Sciatic nerve (tissue), 2 donors: ENCODE measurements at places on chromosomes 4 and X. TPM values are rescaled to one million over a fixed set of nuclear protein-coding genes. Genes with fewer than 3 reads are reported as not detected.

XIAP gene
- 62.0 TPM for total RNA-seq

SOX3 gene
- total RNA-seq = not detected

JADE1 gene
- total RNA-seq = 25.2 TPM

AMOT gene
- total RNA-seq = 38.2 TPM

PROM1 gene
- 0.40 TPM for total RNA-seq

EDNRA gene
- total RNA-seq = 22.8 TPM

GPC3 gene
- 84.2 TPM for total RNA-seq

SPIN2B gene
- 16.4 TPM for total RNA-seq

BTK gene
- total RNA-seq = 9.7 TPM

SORBS2 gene
- 101 TPM for total RNA-seq

AKAP4 gene
- not detected for total RNA-seq

NEUROG2 gene
- total RNA-seq = not detected

- no peak for DNase-seq
These were observed 311.7 kb upstream of the HTR2C start for GRCh38 chrX:114272096-114272686.

GRCh38 chrX:13742397-13743176 is 8.0 kb downstream of the OFD1 start:
- no peak for DNase-seq

DNA sequence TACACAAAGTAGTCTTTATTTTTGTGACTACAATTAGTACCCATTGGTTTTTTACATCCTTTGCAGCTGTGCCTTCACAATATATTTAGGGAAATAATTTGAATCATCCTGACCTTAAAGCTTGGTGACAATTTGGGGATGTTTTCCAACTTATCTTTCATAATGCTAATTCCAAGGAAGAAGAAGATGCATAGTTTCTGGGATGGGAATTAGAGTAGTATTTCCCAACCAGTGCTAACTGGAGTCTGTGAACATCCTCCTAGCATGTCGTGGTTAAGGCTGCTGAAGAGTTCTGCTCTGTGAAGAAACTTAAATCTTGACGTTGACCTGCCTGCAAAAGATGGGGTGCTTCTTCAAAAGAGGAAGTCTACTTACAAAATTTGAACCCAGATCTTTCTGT is 173.5 kb downstream of the ANK2 start:
- no peak for DNase-seq

DNA sequence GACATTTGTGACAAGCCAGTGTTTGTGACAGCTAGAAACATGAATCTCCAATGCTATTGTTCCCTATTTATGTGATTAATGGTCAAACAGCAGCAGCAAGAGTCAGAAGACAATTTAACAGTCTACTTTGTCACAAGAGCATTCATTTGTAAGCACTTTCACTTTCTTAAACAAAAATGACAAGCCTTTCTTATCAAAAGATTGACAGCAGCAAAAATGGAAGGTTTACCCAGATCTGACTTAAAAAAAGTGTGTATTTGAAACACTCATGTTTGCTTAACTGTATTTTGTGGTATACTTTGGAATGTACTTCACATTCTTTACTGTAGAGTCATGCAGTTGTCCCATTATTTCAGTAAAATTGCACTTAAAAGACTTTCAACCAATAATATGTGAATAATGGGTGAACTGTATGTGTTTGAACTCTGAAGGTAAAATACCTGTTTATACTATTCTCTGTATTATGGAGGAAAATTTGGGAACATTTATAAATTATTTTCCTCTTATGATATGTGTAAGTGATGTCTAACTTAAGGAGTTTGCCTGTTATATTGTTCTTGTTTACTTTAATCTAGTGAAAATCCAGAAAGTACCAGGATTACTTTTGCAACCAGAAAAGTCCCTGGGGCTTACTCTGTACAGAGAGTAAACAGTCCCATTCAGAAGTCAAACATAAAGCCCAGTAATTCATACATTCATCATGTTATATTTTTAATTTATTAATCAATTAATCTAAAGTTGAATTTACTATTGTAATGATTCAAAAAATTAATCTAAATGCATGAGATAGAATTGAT is 314.9 kb upstream of the TRAM1L1 start:
- DNase-seq = no peak

DNA sequence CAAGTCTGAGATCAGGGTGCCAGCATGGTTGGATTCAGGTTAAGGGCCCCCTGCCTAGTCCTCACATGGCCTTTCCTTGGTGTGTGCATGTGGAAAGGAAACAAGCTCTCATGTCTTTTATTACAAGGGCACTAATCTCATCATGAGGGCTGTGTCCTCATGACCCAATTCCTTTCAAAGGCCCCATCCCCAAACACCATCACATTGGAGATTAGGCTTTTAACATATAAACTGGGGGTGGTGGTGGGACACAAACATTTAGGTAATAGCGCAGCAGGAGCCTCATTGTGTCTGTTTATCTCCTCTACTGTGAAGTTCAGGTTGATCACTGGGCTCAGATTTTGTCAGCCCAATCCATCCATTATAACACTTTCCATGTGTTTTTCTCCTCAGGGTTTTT is 41.0 kb downstream of the BEX3 start:
- no peak for DNase-seq

- no peak for DNase-seq
These were observed 11.9 kb upstream of the POF1B start for GRCh38 chrX:85391185-85391877.

- no peak for DNase-seq
These were observed 234.6 kb downstream of the AFAP1 start for GRCh38 chr4:7705062-7705461.

- no peak for DNase-seq
These were observed 60.7 kb upstream of the ABCG2 start for GRCh38 chr4:88219099-88219498.

- no peak for DNase-seq
These were observed 97.1 kb upstream of the USP9X start for GRCh38 chrX:40988100-40988499.

DNA sequence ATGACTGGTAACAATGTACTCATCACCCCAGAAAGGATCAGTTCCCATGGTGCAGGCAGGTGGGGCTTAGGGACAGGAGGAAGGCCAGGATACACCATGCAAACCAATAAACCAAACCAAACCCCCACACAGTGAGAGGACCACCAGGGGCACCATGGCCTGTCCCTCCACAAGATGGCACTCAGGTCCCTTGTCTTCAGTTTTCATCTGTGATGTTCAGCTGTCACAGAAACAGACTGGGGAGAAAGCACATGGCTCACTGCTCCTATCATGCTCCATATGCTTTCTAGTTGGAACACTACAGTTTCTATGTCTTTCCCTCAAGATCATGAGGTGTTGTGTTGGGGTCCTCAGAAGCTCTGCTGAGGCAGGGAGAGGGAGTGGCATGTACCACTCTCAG is 10.1 kb downstream of the HS3ST1 start:
- no peak for DNase-seq

GRCh38 chr4:152485726-152486276 is 50.1 kb downstream of the FBXW7 start:
- no peak for DNase-seq

DNA sequence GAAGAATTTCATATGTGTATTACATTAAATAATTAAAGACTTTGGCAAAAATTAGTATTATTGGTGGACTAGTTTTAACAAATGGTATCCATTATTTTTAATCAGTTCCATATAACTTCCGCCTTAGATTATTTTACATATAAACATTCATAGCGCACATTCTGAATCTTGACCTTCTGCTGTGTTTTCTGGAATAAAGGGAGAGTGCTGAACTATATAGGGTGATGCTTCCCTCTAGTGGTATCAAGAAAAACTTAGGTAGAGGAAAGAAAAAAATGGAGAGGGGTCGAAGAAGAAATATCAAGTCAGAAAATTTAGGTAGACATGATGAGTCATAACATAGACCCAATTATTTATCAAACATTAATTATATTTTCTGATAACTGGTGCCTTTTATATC is 155.6 kb upstream of the PACRGL start:
- DNase-seq = no peak

DNA sequence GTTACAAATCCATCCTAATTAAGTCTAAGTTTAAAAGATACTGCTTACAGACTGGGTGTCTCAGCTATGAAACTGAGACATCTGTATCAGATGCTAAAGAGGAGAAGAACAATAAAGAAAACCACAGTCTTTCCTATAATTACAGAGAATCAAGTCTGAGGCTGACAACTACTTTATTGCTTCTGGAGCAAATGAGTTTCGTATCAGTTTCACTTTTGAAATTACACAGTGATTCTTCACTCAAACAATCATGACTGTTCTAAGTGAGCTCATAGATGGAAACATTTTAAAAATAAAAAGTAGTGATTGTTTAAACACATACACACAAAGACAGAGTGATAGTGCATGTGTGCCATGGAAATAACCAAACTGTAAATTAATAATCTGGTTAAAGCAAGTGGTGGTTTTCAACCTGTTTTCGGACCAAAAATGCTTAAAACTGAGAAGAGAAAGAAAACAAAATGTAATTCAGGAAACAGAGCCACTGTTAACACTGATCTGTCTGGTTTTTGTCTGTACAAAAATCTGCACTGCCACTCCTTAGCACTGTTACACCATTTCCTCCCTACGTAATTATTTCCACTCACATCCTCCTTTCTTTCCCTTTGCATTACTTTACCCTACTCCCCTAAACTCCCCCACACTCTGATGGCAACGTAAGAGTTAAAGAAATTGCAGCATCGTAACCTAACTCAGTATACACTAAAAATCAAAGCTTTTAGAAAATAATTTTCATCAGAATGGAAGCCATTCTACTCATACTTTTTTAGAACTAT is 12.5 kb downstream of the RFC1 start:
- DNase-seq = no peak

DNA sequence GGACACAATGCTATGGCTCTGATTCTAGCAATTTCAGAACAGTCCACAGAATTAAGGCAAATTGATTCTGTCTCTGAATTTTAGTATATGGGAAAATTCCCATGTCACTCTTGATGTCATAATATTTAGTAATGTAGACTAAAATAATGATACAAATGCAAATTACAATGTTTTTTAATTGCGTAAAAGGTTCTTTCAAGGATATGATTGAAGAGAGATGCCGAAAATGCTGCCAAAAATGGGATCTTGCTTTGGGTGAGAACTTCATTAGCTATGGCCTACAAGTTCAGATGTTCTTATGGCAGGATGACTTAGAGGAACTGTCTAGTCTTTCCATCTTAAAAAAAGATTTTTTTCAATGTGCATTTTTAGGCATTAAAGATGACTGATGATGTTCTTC is 170.6 kb downstream of the TMA16 start:
- no peak for DNase-seq

GRCh38 chr4:89829470-89830138 is 7.4 kb downstream of the SNCA start:
- no peak for DNase-seq

- no peak for DNase-seq
These were observed 29.0 kb downstream of the LRBA start for GRCh38 chr4:150986085-150986484.

- no peak for DNase-seq
These were observed 33.0 kb downstream of the SMARCA1 start for GRCh38 chrX:129490330-129490729.

DNA sequence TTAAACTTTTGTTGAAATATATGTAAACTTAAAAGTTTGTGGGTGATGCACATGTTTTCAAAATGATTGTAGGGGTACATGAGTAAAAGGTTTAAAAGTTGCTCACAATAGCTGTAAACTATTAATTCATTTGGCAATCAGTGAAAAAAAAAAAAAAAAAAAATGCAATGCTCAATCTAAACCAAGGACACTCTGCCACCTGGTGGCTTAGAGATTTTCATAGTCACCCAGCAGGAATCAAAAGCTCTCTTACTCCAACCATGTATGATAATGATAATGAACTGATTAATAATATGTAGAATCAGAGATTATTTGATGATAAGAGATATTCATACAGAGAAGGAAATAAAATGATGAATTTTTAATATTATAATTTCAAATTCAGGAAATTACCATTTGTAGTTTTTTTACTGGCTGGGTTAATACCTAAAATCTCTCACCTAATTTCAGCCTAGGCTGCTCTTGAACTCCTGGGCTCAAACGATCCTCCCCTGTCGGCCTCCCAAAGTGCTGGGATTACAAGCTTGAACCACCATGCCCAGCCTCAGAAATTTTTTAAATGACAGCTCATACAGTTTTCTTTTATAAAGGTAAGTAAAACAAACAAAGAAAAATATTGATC is 46.9 kb upstream of the SLC25A4 start:
- DNase-seq = no peak

- DNase-seq = no peak
These were observed 100.7 kb downstream of the SYNPO2 start for GRCh38 chr4:118989098-118990080.

GRCh38 chrX:8139716-8140115 is 31.4 kb downstream of the VCX2 start:
- DNase-seq = no peak

DNA sequence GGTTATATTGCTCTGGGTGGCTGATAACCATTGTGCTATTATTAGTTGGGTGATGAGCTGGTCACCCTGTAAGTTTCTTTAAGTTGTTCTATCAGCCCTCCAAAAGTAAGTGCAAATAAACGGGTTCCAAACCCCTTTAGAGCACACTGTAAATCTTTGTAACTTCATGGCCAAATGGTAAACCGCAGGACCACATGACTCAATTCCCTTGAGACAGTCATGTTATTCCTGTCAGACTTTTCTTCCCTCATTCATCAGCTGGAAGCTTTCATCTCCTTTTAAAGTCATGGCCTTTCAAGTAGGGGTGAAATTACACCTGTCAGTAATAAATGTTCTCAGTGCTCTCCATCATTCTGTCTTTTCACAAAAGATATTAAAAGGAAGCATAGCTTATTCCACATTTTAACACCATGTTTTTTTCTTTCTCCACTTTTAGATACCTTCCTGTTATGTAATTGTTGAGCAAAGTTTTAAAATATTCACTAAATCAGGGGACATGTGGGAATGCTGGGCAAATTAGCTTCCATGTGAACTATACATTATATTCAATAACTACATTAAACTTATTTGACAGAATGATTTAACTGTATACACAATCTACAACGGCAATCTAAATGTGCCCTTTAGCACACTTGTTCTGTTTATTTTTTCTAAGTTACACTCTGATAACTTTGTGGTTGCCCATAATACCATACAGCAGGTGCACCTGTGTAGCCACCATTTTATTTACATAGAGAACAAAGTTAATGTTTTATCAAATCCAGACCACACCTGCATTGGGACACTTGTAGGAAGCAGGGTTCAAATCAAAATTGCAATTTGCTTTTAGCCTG is 275.5 kb downstream of the CFAP299 start:
- no peak for DNase-seq

GRCh38 chrX:150753357-150753756 is 60.2 kb downstream of the MTMR1 start:
- DNase-seq = no peak

DNA sequence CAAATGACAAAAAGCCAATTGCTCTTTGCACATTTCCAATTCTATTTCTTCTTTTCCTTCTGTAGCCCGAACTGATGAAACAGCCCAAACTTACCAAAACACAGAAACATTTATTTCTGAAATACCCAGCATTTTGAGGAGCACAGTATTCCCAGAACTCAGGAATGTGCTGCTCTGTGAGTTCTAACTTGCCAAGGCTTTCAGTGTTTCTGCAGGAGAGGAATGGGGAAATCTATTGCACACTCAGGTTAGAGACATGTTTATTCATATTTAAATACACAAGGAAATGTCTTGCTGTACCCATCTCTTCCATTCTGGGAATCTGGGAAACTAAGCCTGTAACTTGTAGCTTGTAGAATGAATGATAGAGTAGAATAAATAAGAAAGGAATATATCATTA is 10.7 kb downstream of the TMPRSS11D start:
- DNase-seq = no peak

GRCh38 chr4:57110640-57111511 is 691 bp upstream of the IGFBP7 start:
- no peak for DNase-seq

GRCh38 chrX:51336584-51336983 is 4.0 kb downstream of the NUDT10 start:
- DNase-seq = no peak

- DNase-seq = no peak
These were observed 282.6 kb upstream of the PPARGC1A start for GRCh38 chr4:24172406-24172805.
